ENCODE measurements at places on chromosomes 2 and 18.
A peak's percentile ranks its signal among the peaks of the same experiment; 100 is the strongest.

- DNase-seq = no peak
These were observed 28.5 kb downstream of the INPP4A start for GRCh38 chr2:98472961-98473746.

DNA sequence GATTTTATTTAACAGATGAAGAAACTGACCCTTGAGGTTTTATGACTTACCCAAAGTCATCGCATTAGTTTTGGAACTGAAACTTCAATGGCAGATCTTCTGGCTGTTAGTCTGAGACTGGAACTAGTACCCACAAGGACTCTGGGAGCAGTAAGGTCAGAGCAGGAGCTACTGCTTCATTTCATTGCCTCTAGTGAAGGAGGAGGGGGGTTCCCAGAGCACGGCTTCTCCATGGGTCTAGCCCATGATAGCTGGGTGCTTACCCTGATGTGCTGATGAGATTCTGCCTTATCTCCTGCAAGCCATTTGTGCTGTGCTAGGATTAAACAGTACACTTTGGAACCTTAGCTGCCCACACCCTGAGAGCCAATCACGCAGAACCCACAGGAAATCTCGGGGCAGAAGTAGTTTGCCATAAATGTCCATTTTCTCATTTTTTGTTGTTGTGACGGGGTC, 5.4 kb upstream of the RNASEH1 start:
- no peak for DNase-seq

DNA sequence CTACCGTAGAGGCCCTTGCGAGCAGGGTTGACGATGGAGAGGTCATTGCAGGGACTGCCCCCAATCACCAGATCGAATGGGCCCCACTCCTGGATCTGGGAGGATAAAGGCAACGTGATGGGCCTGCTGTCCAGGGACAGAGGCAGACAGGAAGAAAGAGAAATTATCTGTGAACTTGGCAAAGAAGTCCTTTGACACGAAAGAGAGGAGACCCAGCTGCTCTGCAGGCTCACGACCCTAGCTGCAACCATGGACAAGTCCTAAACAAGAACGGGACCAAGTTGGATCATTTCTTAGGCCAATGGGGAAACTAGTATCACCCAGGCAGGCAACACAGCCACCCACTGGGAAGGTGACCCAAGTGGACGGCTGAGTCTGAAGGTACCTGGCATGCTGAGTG, 72.3 kb upstream of the POMC start:
- no peak for DNase-seq

GRCh38 chr2:38215993-38216392, 140.0 kb upstream of the CYP1B1 start:
- no peak for DNase-seq

DNA sequence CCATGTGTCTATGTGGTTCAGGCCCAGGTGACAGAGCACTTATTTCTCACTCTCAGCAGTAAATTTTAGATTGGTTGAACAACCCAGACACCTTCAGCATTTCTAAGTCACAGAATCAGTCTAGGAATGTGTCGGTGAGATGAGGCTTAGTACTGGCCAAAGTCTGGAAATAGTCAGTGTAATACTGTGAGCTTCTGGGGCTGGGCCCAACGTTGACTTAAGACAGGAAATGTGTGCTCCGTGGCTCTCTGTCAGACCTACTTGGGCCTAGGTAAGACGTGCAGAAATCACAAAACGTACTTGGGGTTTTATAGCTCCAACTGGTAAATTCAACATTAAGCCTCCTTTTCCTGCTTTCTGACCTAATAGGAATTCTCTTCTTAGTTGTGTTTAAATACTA, 160.3 kb upstream of the COL3A1 start:
- no peak for DNase-seq

GRCh38 chr2:15817748-15818147, 122.6 kb upstream of the MYCN start:
- DNase-seq = no peak

GRCh38 chr18:44320619-44321460, 359.8 kb upstream of the SETBP1 start:
- DNase-seq = no peak

DNA sequence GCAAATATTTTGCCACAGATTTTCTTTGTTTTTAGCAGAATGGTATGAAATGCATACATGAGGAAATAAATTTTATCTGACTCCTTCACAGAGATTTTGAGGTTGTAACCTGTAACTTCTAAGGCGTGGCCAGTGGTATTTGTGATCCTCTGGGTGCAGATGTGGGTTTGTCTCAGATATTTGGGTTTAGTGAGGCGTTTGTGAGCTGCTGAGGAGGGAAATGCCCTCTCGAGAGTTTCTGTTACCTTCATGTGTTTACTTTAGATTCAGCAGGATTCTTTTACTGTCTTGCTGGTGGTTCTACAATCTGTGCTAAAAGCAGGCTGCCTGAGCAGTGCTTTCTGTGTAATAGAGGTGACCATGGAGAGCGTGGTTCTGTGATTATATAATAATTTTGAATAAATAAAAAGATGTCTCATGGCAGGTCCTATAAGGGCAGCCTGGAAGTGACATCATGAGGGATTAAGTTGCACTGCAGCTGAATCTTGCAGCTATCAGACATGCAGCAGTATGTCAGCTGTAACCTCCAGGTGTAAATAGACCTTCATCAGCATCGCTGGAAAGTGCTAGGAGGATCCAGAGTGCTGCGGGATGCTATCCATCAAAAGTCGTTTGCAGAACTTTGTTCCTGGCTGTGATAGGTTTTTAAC, 34.1 kb downstream of the TANC1 start:
- no peak for DNase-seq

DNA sequence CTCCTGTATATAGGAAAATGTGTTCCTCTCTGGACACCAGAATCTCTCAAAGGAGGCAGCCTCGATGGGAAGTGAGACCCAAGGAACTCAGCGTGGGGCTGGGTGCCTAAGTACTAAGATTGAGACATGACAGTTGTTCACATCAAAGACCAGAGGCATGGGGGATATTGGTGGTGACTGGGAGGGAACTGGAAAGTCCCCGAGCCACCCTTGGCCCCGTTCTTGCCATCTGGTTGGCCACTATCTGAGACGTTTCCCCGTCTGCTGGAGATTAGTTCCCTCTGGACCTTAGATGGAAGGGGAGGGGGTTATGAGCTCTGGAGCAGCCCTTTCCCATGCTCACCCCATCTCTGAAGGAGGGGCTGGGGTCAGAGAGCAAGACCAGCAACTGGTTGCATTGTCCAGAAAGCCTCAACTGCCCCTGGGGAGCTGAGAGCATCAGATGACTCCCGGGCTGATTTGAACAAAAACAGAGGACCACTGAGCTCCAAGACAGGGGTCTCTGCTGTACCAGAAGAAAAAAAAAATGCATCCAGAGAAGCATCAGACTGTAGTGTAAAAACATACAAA, 11.8 kb downstream of the FBLN7 start:
- no peak for DNase-seq

DNA sequence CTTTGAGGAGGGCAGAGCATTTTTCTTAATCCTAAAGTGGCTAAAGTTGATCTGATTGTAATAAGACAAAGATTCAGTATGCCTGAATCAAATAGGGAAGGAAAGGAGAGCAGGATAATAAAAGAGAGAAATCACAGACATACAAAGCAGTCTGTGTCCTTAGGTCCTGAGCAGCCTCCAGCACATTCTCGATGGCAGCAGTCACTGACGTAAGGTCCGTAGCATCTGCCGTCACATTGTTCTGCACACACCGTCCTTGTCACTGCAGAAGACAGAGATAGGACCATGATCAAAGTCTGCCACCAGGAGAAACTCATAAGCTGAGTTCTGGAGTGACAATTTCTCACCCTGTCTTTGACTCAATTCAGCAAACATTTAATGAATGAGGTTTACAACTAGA, 813.7 kb downstream of the ERBB4 start:
- no peak for DNase-seq

DNA sequence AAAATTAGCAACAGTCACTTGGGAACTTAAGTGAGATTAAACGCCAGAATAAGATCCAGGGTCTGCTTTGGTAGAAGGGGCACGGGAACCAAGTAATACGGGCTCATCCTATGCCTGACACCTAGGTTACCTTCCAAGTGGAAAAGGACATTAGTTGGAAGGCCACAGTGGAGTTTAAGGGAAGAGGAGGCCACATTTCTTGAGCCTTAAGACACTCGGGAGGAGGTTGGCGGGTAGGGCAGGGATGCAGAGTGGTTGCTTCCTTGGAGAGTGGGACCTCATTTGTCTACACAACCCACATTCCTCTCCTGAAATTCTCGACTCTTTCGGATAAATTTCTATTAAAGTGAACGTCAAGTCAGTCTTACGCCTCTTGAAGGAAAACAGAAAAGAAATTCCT, 510 bp upstream of the DNAH6 start:
- no peak for DNase-seq

GRCh38 chr18:45724601-45725000, 620 bp downstream of the SLC14A1 start:
- no peak for DNase-seq

- DNase-seq = peak; percentile 85
These were observed 7.4 kb downstream of the UGT1A6 start for GRCh38 chr2:233700028-233700635.

DNA sequence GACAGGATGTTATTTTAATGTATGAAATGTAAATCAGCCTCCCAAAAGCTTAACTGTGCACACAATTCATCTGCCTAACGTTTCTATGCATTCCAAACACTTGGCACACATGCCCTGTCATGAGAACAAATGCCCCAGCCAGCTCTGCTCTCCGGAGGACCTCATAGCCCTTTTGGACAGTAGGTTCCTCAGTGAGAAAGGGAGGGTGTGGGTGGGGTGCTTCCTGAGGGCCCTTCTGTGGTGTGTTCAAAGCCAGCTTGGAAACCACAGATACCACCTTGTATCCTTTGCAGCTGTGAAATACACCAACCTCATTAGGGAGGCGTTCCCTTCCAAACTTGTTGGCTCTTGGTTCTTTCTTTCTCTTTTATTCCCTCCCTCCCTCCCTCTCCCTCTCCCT, 102.2 kb upstream of the ASB18 start:
- peak; percentile 70 for DNase-seq

GRCh38 chr2:169452080-169452479, 27.2 kb upstream of the BBS5 start:
- peak; percentile 46 for DNase-seq

DNA sequence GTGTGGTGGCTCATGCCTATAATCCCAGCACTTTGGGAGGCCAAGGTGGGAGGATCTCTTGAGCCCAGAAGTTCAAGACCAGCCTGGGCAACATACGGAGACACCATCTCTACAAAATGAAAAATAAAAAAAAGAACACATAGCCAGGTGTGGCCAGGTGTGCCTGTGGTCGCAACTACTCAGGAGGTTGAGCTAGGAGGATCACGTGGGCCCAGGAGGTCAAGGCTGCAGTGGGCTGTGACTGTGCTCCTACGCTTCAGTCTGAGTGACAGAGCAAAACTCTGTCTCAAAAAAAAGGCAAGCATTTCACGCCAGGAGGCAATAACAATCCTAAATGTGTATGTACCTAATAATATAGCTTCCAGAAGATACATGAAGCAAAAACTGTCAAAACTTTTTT, 27.8 kb downstream of the USP40 start:
- no peak for DNase-seq

Data from common myeloid progenitor, CD34-positive (primary cell).